C1 segment of cervical spinal cord (tissue), 14 donors: ENCODE measurements at places on chromosomes 1 and 21.

DNA sequence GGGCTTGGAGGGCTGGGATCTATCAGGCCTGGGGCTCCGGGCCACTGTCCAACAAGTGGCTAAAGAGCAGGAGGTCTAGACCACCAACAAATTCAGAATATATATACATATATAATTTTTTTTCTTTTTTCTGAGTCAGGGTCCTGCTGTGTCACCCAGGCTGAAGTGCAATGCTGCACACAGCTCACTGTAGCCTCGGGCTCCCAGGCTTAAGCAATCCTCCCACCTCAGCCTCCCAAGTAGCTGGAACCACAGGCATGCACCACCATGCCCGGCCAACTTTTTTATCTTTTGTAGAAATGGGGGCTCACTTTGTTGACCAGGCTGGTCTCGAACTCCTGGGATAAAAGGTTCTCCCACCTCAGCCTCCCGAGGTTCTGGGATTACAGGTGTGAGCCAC, 6.8 kb upstream of the LAPTM5 start:
- DNase-seq: no peak

GRCh38 chr1:224805889-224806288, 123.6 kb upstream of the DNAH14 start:
- DNase-seq: no peak

GRCh38 chr1:232992227-232992626, 41.8 kb downstream of the NTPCR start:
- DNase-seq: no peak

- DNase-seq: no peak
Observed at GRCh38 chr21:22710721-22711120, 1712.5 kb downstream of the NCAM2 start.

GRCh38 chr1:219365451-219365850, 191.8 kb downstream of the LYPLAL1 start:
- DNase-seq: no peak

DNA sequence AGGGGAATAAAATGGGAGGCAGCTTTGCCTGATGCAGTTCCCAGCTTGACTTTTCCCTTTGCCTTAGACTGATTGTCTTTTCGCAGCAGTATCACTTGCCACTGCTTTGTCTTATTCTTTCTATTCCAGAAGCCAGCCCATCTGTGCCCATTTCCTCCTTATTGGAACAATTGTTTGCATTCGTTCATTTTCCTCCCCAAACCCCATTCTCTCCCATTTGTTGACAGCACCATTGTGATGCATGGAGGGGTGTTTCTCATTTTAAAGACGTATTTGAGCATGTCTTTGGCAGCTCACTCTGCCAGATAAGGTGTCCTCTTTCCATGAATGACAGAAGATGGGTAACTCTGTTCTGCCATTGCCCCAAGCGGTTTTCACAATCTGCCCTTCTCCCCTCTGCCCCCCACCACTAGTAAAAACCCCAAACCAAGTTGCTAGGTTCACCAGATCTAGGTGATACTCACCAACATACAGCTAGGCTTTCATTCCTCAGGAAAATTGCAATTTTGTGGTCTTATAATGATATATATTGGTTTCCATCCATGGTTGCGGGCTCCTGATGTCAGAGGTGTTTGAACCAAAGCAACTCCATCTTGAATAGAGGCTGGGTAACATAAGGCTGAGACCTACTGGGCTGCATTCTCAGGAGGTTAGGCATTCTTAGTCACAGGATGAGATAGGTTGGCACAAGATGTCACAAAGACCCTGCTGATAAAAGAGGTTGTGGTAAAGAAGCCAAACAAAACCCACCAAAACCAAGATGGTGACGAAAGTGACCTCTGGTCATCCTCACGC, 30.8 kb downstream of the SERBP1 start:
- DNase-seq: no peak

DNA sequence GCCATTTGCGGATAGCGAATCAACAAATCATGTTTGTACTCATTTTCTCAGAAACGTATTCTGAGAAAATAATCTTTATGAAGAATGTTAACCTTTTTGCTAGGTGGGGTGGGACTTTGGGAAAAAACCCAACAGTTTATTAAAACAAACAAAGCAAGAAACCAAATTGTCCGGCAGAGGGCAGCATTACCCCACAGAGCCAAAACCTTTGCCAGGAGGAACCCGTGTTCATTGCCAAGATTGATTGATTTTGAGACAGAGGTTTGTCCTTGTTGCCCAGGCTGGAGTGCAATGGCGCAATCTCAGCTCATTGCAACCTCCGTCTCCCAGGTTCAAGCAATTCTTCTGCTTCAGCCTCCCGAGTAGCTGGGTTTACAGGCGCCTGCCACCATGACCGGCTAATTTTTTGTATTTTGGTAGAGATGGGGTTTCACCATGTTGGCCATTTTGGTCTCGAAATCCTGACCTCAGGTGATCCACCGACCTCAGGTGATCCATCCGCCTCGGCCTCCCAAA, 70.8 kb upstream of the RHOU start:
- peak; percentile 75 for DNase-seq

- DNase-seq: no peak
Observed at GRCh38 chr1:88029899-88030298, 654.2 kb upstream of the PKN2 start.

DNA sequence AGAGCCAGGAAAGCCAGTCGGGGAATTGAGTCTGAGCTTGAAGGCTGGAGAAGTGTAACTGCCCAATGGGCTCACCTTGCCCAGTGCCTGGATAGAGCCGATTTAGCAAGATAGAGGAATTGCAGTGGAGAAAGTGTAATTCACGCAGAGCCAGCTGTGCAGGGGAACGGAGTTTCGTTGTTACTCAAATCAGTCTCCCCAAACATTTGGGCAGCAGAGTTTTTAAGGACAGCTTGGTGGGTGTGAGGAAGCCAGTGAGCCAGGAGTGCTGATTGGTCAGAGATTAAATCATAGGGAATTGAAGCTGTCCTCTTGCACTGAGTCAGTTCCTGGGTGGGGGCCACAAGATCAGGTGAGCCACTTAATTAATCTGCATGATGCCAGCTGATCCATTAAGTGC, 28.4 kb upstream of the NLRP3 start:
- no peak for DNase-seq

GRCh38 chr1:94736549-94736948, 83.6 kb upstream of the SLC44A3 start:
- DNase-seq: no peak

DNA sequence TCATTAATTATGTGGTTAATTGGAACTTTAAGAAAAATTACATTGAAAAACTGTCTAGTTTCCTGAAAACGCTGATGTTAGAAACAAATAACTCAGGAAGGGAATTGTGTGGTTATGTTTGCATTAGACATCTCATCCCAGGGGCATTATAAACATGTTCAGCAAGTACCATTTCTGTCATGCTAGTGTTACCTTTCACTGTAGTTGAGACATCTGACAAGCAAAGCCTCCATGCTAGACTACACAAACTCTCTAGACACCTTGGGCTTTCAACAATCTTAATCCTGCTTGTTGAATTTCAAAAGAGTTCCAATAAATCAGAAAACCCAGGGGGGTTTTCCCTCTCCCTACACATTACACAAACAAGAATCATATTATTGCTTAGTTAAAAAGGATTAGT, 536.8 kb downstream of the KCNT2 start:
- no peak for DNase-seq

- DNase-seq: no peak
Observed at GRCh38 chr1:16391411-16391810, 24.4 kb downstream of the SZRD1 start.

DNA sequence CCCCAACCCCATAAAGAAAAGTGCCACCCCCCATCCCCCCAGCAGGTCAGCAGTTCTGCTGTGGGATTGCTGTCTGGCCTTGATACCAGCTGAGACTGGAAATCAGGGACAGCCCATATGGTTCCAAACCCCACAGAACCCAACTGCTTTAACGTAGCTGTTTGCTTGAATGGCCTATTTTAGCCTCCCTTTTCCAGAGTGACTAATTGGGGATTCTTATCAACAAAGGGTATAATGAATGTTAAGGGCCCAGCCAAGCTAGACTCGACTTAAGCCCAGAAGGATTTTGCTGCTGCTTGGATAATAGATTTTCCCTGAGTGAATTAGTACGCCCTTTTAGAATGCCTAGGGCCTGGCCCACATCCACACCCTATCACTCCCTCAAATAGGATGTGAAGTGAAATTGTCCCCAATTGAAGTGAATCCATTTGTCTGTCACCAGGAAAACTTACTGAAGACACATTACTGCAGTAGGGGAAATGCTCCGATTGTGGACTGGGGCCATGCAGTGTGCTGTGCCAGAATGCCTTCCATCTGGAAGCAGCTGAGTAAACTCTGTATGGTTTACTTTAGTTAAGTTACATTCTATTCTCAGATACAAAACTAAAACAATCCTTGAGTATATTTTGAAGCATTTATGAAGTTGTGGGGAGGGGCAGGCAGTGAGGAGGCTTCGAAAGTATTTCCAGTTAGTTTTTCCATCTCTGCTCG, 156.9 kb downstream of the DHRS3 start:
- DNase-seq: no peak

DNA sequence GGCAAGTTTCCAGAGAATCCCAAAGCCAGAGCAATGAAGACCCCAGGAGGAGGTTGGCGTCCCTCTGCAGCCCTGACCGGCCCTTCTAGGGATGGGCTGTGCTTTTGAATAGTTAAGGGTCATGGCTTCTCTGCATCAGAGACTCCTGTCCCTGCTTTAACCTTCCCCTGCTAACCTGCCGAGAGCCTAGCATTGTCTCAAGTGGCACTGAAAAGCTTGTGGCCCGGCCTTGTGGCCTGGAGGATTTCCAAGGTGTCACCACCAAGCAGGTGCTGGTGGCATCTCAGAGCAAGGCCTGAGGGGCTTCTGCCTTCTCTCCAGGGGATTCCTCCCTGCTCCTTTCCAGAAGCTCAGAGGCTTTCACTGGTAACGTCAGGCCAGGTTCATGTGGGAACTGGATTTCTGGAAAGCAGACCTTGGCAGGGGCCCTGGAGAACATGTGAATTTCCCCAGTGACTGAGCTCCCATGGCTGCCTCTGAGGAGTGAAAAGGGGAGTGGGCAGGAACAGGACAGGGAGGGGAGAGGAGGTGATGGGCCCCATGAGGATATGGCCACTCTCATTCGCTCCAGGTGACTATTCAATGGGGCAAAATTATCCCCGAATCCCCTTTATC, 409.9 kb downstream of the PTPRU start:
- no peak for DNase-seq

DNA sequence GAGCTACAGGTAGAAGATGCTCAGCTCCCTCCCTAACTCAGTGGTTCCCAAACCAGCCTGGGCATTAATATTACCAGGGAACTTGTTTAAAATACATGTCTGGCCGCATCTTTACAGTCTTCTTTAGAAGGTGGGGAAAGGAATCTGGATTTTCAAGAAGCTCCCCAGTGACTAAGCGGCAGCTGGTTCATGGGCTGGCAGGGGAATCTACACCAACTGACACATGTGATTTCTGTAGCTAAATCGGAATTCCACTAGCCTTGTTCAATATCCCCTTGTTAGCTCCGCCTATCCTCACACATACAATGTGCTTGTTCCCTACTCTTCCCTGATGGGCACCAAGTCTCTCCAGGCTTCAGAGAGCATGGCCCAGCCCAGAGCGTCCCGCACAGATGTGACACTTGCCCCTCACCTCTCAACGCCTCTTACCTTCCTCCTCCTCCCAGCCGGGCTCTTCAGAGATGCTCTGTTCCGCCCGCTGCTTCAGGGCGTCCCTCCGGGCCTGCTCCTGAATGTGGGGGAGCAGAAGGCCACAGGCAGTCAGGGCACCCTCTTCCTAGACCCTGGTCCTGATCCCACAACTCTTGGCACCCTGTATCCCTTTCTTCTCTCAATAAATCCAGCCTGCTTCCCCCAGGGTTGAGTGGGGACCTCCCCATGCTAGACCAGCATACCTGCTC, 15.3 kb downstream of the TSSK3 start:
- no peak for DNase-seq

DNA sequence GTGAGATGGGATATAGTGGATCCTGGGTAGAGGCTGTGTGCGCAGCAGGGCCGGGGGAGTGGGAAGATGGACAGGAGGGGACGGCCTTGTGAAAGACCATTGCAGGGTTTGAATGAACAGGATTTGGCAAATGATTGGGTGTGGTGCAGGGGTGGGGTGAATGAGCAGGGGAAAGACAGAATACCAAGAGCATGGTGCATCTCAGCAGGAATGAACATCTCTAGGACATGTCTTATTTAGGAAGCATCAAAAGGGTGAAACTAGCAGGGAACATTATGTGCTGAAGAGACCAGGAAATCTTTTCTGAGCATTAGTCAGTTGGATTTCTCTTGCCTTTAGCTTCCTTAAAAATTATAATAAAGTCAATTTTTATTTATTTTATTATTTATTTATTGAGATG, 60.6 kb upstream of the SLC2A1 start:
- DNase-seq: no peak

DNA sequence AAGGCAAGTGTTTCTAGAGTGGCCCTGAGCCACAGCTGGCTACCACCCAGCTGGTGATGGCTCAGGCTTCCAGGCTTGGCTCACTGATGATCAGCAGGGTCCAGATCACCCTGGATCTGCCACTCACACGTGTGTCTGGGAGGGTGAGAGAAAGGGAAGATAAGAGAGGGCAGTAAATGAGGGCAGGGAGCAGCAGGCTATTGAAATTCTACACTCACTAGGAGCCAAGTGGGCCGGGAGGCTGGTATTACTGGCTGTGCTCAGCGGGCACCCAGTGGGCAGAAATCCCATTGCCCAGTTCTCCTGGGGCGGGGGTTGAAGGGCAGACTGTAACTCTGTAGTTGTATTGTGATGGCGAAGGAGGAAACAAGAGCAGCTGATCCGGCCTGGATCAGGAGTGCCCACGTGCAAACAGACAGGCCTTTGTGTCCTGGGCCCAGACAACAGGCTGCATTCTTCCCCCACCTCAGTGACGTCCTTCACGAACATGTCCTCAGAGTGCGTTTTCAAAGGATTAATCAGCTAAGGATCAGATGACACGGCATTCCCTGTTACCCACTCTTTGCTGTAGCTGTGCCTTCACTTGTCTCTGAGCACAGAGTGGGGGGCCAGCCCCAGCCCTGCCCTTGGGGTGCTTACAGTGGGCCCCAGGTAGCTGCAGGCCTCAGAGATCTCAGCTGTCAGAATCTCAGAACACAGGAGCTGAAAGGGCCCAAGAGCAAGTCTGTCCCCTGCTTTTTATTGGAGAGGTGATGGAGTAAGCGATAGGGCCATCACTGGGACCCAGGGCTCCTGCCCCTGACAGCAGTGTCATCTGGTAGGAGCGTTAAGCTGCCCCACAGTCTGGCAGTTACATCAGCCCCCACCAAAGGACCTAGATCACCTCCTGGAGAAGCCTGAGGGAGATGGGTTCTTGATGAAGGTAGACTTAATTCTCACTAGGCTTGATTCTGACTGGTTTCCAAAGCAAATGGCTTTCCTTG, 60.5 kb downstream of the ATP1A1 start:
- DNase-seq: peak; percentile 88

DNA sequence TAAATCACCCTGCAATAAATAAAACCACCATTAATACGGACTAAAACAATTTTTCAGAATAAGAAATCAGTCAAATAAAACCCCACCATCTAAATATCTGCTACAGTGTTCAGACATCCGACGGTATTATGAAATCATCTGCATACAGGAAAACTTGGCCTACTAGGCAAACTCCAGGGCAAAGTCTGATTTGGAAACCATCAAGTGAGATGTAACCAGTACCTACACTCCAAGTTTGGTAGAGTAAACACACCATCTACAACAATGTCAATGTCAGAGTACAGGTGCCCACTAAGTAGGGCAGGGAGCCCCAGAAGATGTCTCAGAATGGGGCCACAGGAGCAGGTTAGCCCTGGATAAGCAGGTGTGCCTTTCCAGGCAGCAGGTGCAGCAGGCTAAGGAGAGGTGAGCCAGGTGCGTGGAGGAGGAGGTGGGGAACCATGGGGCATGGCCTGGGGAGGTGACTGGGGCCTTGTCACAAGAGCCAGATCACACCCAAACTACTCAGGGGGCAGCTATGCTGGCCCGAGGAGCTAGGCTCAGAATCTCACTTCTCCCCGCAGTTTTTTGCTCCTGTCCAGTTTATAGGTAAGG, 59.6 kb downstream of the CAPZB start:
- DNase-seq: no peak
